ENCODE measurements at places on chromosomes 2 and 18.

DNA sequence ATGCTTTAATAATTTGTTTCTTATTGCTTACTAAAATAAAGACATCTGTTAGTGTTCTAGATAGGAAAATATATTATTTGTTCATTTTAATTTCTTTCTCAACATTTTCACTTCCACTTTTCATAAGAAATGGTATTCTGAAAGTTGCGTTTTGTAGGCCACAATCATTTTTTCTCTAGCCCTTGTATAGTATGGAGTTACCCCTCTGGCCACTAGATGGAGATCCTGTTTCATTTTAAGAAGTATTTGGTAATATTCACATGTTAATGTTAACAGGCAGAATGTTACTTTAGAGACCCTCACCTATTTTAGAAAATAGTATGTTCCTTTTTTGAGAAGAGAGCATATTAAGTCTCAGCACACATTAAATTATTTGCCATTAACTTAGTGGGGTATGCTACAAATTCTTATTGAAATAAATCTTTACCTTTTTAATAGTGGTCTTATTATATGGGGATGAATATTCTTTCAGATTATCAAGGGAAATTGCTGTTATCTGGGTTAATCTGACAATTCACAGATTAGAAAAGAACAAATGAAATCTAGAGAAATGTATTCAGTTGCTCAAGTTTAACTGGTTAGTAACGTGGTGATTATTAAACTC lies 73.9 kb upstream of the TTC27 start:
- no peak for DNase-seq

- DNase-seq = no peak
These were observed 188.5 kb upstream of the CDH2 start for GRCh38 chr18:28365411-28365831.

- DNase-seq = no peak
These were observed 93.1 kb downstream of the RHOB start for GRCh38 chr2:20539776-20540586.

GRCh38 chr2:178279636-178280035 lies 85.3 kb downstream of the OSBPL6 start:
- DNase-seq = no peak

- DNase-seq = no peak
These were observed 207.0 kb downstream of the ZNF407 start for GRCh38 chr18:74804677-74805076.

GRCh38 chr2:194090251-194090905 lies 1566.6 kb upstream of the SLC39A10 start:
- no peak for DNase-seq

GRCh38 chr2:75199428-75200011 lies at the start of gene TACR1:
TACR1 (minus strand) TSS chr2:75199520; CDS start chr2:75198934, 586 bp downstream.
- peak; percentile 14 for DNase-seq

- no peak for DNase-seq
These were observed 232.9 kb upstream of the STK17B start for GRCh38 chr2:196404276-196404675.

GRCh38 chr2:10243926-10244270 lies 58.8 kb upstream of the HPCAL1 start:
- DNase-seq = no peak

DNA sequence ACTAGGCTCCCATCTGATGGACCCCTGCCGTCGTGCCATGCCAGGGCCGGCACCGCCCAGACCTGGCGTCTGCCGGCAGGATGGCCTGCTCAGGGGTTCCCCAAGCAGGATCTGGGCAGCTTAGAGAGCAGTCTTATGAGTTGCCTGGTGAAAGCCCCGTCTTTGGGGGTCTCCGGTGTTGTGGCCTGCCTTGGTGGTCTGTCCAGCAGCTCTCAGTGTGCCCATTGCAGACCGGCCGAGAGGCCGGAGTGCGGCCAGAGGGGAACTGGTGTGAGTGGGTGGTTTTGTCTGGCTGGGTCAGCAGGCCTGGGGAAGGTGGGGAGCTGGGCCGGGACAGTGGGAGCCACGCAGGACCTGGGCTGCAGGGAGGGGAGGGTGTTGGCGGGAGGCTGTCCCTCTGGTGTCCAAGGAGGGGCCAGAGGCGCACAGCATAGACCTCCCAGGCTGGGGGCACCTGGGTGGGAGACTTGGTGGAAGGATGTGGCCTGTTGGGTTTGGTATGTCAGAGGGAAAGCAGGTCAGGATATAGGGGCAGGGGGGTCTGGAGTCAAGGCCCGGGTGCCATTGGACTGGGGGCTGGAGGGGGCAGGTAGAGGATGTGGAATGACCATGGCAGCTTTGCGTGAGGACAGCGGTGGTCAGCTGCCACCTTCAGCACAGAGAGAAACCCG lies 16.5 kb downstream of the GPC1 start:
- no peak for DNase-seq

GRCh38 chr2:119252186-119253113 lies 28.8 kb downstream of the STEAP3 start:
- DNase-seq = no peak

GRCh38 chr2:226450141-226450540 lies 349.5 kb downstream of the IRS1 start:
- DNase-seq = no peak

GRCh38 chr2:118987886-118988285 lies 45.9 kb downstream of the MARCO start:
- no peak for DNase-seq

- DNase-seq = no peak
These were observed 36.7 kb downstream of the SP140 start for GRCh38 chr2:230262246-230262645.

GRCh38 chr2:168773719-168774521 lies 28.5 kb upstream of the NOSTRIN start:
- DNase-seq = no peak

GRCh38 chr2:186517090-186517489 lies 31.0 kb downstream of the ZC3H15 start:
- no peak for DNase-seq

DNA sequence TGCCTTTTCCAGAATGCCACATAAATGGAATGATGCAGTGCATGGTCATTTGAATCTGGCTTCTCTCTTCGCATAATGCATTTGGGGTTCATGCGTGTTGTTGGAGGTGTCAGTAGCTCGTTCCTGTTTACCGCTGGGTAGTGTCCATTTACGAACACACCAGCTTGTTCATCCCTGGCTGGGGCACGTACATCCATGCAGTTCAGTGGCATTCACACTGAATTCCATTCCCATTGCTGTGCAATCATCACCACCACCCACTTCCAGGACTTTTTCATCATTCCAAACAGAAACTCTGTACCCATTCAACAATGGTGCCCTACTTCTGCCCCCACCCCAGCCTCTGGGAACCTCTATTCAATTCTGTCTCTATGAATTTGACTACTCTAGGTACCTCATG lies 14.7 kb upstream of the CIDEA start:
- no peak for DNase-seq

GRCh38 chr2:165725421-165725820 lies 68.6 kb downstream of the GALNT3 start:
- DNase-seq = no peak

GRCh38 chr2:213199871-213200270 lies 48.5 kb upstream of the IKZF2 start:
- no peak for DNase-seq

GRCh38 chr18:50117863-50118262 lies 77.1 kb downstream of the MYO5B start:
- DNase-seq = no peak

DNA sequence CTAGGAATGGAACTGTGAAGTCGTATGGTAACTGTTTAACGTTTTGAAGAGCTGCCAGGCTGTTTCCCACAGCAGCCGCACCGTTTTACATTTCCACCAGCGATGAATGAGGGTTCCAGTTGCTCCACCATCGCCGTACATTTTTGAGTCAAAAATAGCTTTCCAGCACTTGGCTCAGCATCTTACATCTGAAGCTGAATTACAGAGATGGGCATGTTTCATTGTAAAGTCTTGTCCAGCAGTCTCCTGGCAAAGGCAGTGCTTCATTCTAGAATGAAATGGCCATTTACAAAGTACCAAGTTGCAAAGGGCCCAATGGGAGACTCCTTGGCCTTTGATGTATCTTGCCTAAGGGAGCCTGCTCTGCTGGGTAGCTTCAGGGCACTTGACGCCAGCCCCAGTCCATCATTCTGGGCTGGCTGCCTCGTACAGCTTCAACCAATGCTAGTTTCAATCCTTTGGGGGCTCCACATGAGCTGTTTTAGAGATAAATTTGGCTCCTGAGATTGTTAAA lies 45.1 kb downstream of the ATIC start:
- no peak for DNase-seq

- DNase-seq = peak; percentile 23
These were observed 10.8 kb upstream of the MAPRE2 start for GRCh38 chr18:35030277-35030989.

- no peak for DNase-seq
These were observed 17.3 kb upstream of the SPP2 start for GRCh38 chr2:234033174-234033573.

- no peak for DNase-seq
These were observed 381.3 kb upstream of the SPRED2 start for GRCh38 chr2:65813631-65814173.

DNA sequence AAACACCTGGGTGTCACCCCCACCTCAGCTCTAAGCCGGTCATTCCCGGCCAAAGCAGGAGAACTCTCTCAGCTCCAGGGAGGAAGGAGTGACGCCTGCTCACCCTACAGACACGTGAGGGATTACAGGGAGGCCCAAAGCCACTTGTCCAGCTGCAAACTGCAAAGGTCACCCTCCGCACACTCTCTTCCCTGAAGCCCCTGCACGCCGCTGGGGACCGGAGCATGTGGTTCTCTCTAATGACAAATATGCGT lies 108.0 kb upstream of the ID2 start:
- no peak for DNase-seq

- DNase-seq = no peak
These were observed 36.7 kb downstream of the KIAA2012 start for GRCh38 chr2:202109737-202110184.

GRCh38 chr18:46910856-46911255 lies 6.5 kb downstream of the PIAS2 start:
- no peak for DNase-seq

DNA sequence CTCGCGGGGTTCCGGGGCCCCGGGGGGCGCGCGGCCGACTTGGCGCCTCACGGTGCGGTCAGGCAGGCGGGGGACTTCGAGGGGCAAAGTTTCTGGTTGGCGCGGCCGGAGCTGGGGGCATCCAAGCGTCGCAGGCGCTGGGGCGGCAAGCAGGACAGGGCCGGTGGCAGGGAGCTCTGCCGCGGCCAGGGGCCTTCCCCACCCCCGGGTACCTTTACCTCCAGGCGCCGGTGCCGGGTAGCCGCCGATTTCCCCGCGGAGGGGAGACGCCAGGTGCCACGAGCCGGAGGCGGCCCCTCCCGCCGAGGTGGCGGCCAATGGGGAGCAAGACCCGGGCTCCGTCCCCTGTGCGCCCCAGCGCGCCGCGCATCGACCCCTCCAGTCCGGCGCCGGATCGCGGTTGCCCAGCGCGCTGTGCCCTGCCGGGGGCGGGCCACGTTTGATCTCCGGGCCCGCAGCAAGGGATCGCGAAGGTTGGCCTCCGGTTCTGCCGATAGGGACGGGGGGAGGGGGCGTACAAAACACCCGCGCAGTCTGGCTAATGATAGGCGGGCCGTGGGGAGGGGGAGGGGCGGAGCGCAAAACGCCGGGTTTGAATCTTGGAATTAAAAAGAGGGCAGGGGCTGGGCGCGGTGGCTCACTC lies at the start of gene ST8SIA5:
ST8SIA5 (minus strand) TSS at position 495 of the 643 bp plus-strand sequence. CDS start 545 bp downstream, outside the sequence.
- no peak for DNase-seq

- no peak for DNase-seq
These were observed 755.5 kb downstream of the RNF144A start for GRCh38 chr2:7672685-7673071.

- DNase-seq = no peak
These were observed 64.7 kb downstream of the LYPD6B start for GRCh38 chr2:149103081-149103620.

DNA sequence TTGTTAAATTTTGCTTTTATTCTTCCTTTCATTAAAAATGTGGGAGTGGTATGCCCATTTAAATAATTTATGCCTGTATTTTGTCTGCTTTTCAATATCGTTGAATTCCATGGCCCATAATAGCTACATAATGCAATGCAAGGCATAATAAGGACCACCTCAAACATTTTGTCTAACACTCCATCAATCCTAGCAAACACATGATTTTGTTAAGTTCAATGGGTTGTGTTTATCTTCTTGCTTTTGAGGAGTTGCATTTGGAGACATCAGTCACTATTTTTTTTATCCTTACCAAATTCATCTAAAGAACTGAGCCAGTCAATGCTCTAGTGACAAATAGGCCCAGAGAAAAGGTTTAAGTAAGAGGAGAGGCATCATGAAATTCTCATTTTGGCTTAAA lies 145.5 kb downstream of the ZNF385B start:
- no peak for DNase-seq
